Stimulated activated CD4-positive, alpha-beta T cell treated with anti-CD3 and anti-CD28 coated beads, Interleukin-15, amount 100 ng/mL, for 1 hour (primary cell): ENCODE measurements at places on chromosomes 2 and 18.

DNA sequence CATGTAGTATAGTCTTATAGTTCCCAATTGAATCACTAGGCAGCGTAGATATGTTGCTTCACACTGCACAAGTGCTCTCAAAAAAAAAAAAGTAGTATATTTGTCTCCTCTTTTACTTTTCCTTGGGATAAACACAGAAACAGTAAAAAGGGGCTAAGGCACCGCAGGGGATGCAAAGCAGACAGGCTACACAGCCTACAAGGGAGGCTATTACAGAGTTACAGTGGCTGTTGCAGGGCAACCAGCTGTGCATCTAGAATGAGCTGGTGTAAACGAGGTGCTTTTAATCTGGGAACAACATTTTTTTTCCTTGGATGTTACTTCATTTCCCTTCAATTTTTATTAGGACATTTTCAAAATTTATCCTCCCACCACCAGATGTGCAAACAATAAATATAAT lies 1934.7 kb upstream of the CELF4 start:
- no peak for DNase-seq

- DNase-seq = no peak
Observed at GRCh38 chr2:15748736-15749323, 157.2 kb downstream of the DDX1 start.

- DNase-seq = no peak
Observed at GRCh38 chr2:99622534-99622933, 132.7 kb upstream of the REV1 start.

DNA sequence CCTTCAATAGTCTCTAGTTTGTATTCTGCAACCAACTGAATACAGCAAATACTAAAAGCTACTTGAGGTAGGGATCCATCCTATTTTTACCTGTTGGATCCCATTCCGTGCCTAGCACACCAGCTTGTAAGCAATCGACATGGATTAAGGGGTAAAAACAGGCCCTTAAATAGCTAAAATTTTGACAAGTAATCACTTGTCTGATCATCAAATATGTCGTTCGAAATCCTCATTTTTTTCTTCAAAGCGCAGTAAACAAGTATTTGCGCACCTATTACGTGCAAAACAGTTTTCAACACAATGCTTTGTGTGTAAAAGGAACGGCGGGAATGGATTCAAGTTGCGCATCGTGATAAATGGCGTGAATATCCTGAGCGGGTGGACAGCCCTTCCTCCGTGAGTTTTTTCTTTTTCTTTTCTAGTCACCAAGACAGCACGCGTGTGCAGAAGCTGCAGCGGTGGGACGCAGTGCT lies 1.4 kb upstream of the ACVR2A start:
- no peak for DNase-seq

DNA sequence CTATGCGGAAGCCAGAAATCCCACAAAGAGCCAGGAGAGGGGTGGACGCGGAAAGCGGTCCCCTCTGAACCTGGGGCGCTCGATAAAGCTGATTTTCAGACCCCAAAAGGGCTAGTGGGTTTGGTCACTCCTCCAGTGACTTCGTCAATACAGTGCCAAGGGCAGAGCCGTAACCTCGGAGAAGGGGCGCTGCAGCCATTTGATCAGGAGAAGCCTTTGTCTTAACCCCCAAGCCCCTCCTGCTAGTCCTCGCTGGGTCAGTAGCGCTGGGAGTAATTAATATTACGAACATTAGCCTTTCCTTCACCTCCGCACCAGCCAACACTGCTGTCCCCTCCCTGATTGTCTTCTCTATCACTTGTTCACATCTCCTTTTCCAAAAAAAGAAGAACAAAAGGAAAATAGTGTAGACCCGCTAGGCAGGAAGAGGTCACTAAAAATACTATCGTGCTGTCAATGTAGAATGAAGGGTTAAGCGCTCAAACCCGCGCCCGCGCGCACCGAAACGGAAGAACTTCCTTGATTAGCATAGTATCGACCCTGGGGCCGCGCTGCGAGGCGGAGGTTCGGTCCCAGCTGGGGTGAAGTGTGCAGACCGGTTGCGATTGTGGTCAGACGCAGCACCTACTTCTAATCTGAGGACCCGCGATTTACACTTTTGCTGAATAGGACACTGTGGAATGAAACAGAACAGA lies 63.2 kb upstream of the MAPRE2 start:
- DNase-seq = no peak

- no peak for DNase-seq
Observed at GRCh38 chr18:54260396-54261072, 8.8 kb upstream of the POLI start.

DNA sequence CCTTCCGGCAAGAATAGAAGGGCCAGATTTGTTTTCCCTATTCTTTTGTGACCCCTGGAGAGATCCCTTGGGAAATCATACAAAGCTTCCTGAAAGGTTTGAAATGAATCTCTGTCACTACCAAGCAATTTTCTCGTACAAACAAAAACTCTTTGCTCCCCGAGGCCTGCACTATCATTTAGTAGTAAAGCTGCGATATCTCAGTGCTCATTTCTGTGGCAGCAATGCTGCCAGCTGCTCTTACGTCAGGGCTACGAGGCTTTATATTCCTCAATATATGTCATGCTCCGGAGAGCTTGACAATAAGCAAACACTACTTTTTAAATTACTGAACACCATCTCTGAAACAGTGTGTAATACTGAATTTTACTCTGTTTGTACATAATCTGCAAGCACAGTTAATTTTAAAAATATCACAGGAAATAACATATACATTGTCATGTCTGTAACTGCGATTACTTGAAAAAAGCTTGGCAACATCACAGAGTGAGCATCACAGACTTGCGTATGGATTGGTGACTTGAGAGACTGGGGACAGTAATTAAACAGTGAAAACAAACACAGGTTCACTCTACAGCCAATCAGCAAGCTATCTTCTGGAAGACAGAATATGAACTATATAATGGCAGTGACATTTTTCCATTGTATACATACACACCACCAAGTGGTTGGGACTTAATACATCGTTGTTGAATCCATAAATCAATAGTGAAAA lies 403.3 kb upstream of the NETO1 start:
- no peak for DNase-seq

- no peak for DNase-seq
Observed at GRCh38 chr2:240494194-240494793, 58.8 kb downstream of the GPC1 start.

DNA sequence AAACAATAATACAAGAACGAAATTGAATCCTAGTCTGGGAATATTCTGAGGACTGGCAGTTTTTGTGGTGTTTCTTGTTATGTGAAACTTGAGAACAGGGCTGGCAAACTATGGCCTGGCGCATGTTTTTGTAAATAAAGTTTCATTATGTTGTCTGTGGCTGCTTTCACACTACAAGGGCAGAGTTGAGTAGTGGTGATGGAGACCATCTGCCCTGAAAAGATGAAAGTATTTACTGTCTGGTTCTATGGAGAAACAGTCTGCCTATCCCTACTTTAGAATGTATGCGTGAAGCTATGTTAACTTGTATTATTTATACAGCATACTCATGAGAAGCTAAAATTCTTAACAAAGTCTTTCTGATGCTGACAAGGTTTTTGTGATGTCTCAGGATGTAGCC lies 351.9 kb downstream of the LRRTM1 start:
- no peak for DNase-seq

DNA sequence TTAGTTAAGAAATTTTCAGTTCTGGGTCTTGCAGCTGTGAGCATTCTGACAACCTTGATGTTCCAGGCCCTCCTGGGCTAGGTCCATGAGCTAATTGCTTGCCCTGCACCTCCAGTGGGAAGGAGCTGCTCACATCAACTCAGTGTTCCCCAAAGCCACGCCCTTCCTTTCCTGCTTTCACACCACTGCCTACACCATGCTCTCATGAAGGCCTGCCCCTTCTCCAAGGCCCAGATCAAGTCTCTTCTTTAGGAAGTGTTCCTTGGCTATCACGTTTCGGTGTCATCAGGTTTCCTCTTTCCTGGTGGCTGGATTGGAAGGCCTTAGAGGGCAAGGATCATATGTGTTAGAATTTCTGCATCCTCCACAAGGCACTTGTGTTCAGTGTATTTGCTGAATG lies 18.8 kb downstream of the TMEM127 start:
- DNase-seq = no peak

- no peak for DNase-seq
Observed at GRCh38 chr2:160062292-160063005, at the start of gene PLA2R1. TSS of gene PLA2R1 (minus strand) at chr2:160062615. CDS start at chr2:160062403, 212 bp downstream.

DNA sequence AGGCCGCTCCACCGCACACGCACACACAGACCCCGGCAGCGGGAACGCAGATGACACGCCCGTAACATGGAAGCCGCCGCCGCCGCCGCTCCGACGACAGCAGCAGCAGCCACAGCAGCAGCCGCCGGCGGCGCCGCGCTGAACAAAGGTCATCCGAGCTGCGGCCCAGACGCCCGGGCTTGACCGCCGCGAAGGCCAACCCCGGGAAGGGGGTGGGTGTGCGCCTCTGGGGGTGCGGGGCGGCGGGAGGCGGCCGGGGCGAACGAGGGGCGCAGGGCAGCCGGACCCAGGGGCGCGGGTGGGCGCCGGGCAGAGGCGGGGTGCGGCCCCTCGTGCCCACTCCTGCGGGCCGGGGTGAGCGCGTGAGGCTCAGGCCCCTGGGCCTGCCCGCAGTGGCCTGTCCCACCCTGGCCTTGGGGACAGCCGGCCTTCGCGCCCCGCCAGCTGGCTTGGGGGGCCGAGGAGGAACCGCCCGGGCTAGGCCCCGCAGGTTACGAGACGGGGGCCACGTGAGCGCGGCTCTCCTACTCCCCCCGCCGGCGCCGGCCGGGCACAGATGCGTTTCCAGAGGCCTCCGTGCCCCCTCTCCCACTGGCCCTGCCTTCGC lies 1.0 kb upstream of the ZNF532 start:
- DNase-seq = peak; percentile 17

- DNase-seq = no peak
Observed at GRCh38 chr18:55314615-55315237, 273.3 kb downstream of the TCF4 start.

- DNase-seq = no peak
Observed at GRCh38 chr2:147405651-147406050, 439.2 kb upstream of the ACVR2A start.

DNA sequence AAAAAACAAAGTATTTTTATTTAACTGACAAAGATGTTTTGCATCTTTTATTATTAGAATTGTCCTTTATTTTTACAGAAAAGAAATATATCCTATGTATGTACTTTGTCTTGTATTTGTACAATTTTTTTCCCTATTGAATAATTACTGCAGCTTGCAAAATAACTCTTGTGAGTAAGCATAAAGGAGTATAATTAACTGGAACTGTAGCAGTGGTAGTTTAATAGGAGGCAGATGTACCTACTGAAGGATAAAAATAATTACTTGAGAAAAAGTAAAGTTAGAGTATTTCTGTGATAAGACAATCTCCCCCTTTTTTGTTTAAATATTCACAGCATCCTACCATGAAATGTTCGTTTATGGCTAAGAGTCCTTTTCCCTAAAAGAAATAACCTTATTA lies 34.7 kb downstream of the EHBP1 start:
- DNase-seq = no peak

- DNase-seq = no peak
Observed at GRCh38 chr2:54867457-54867856, 144.0 kb downstream of the EML6 start.

DNA sequence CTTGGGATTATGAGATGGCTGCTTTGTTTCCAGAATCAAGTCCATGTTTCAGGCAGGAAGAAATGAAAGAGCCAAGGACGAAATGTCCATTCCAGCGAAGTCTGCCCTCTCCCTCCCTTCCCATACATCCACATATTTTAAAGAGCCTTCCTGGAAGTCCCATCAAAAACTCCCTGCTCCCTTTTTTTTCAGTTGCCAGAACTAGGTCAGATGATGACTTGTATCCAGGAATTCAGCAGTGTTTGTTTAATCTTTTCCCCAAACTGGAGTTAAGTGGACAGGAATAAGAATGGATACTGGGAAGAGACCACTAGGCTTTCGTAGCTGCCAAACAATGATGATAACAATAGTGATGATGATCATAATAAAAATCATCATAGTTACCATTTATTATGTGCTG lies 198.7 kb downstream of the MEIS1 start:
- DNase-seq = no peak

DNA sequence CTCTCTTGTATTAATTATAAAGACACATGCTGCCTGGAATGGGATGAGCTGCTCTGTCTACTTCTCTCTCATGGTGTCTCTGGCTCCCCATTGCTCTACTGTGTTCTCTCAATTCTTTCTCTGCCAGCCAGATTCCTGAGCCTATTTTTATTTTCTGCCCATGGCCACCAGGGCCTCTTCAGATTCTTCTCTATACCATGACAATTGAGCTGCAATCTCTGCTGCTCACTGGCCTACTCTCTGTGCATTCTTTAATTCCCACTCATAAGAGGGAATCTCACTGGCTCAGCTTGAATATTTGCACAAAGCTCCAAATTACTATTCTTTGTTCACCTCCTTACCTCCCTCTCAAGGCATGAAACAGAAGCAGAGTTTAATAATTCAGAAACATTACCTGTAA lies 161.4 kb upstream of the GULP1 start:
- DNase-seq = no peak

- no peak for DNase-seq
Observed at GRCh38 chr2:167928434-167928833, 319.0 kb downstream of the STK39 start.

DNA sequence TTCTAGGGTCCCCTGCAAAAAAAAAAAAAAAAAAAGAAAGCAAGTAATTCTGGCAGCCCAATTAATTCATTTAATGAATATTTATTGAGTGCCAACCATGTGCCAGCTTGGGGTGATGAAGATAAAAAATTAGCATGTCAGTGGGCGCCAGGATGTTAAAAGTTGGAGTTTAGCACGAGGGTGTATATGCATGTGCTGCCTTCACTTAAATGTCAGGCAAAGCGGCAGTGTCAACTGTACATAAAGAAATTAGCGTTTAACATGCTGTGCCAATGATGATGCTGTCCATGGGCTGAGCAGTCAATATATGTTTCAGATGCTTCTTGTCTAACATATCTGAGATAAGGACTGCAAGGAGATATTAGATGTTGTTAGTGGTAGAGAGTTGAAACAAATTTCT lies 49.5 kb downstream of the ASAP2 start:
- no peak for DNase-seq

- no peak for DNase-seq
Observed at GRCh38 chr2:170501421-170502043, 213.6 kb upstream of the SP5 start.

DNA sequence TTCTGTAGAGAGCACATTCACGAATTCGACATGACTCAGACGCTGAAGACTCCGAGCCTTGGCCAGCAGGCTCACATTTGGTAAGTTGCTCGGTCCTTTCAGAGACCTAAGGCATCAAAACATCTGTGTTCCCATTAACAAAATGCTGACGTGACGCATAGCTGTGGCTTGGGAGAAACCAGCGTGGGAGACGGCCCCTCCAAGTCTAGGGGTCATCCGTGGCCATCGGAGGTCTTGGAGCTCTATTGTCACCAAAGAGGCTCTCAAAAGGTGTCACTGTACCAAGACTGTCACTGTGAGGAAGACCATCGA lies 14.9 kb downstream of the FBLN7 start:
- DNase-seq = no peak

GRCh38 chr2:47019961-47020681 lies 104.5 kb upstream of the MCFD2 start:
- DNase-seq = no peak
